ENCODE measurements at places on chromosomes 16 and 17.
A peak's percentile ranks its signal among the peaks of the same experiment; 100 is the strongest.

DNA sequence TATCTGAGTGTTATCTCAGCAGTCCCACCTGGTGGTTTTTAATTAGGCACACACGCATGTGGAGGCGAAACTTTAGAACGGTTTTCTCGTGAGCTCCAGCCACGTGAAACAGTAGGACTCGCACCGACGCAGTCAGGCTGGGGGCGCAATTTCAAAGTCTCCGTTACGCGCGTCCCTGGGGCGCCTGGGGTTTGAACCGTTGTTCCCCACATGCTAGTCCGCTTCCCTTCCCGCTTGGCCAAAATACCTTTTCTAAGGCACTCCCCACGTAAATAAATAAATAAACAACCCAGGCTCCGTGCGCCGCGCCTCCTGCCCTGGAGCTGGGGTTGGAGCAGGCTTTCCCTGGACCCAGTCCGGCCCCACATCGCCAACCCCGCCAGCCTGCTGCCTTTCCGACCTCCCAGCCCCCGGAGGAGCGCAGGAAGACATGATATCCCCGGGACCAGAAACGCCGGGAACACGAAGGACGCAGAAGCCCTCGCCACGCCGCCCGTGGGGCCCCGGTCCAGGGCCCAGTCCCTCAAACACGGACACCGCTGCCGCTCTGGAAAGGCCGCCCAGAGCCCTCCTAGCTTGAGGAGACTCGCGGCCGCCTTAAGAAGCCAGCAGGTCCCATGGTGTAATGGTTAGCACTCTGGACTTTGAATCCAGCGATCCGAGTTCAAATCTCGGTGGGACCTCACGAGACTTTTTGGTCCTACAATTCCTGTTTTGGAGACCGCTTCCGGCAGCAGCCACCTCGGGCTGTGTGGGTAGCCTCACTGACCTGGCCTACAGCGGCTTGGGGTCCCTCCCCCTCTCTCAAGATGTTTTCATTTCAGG is 18.2 kb downstream of the GNGT2 start:
- peak overlapping the region; percentile 83 for H3K4me3 ChIP-seq
- H3K4me1 ChIP-seq = no peaks in the 10 kb centered on the region
- peak overlapping the region; percentile 99 for H3K27ac ChIP-seq
- no peaks in the 10 kb centered on the region for H3K36me3 ChIP-seq
- H3K27me3 ChIP-seq = no peaks in the 10 kb centered on the region

GRCh38 chr17:17180741-17181525 is 25.2 kb downstream of the PLD6 start:
- H3K4me1 ChIP-seq = no peaks in the 10 kb centered on the region
- no peak overlapping the region for H3K27ac ChIP-seq
- H3K27me3 ChIP-seq = no peaks in the 10 kb centered on the region
- DNase-seq = no peak

DNA sequence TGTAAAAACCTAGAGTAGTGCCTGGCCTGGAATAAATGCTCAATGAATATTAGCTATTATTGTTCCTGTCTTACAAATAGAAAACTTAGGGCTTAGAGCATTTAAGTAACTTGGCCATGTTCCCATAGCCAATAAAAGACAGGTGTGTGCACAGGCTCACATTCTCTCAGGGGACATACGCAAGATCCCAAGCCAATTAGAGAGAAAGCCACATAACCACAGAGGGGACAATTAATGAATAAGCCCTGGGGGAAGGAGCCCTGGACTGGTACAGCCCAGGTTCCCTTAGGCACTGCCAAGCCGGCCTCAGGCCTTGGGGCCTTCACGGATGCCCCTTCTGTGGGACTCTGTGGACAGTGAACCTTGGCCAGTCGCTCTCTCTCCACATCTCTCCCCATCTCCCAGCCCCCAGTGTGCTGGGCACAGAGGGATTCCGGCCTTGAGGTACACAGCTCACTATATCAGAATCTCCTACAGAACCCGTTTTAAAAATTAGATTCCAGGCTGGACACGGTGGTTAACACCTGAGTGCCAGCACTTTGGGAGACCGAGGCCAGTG is 27.3 kb upstream of the ABCC12 start:
- no peak overlapping the region for H3K27ac ChIP-seq
- DNase-seq = no peak
- H3K36me3 ChIP-seq = no peaks in the 10 kb centered on the region
- no peak overlapping the region for H3K4me3 ChIP-seq
- no peaks in the 10 kb centered on the region for H3K27me3 ChIP-seq
- no peaks in the 10 kb centered on the region for H3K4me1 ChIP-seq

DNA sequence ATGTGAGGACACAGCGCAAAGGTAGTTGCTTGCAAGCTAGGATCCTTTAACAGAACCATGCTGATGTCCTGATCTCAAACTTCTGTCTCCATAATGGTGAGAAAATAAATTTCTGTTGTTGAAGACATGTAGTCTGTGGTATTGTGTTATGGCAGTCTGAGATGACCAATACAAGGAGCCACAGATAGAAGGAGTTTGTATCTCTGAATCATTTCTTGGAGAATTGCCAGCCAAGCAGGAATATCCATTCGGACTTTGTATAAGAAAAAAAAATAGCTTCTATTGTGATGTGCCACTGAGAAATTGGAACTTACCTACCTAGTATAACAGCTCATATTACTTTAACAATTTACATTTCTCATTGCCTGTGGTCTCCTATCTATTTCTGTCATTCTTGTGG is 447.6 kb upstream of the CA10 start:
- no peaks in the 10 kb centered on the region for H3K4me1 ChIP-seq
- H3K27ac ChIP-seq = no peak overlapping the region
- DNase-seq = no peak
- no peaks in the 10 kb centered on the region for H3K36me3 ChIP-seq

DNA sequence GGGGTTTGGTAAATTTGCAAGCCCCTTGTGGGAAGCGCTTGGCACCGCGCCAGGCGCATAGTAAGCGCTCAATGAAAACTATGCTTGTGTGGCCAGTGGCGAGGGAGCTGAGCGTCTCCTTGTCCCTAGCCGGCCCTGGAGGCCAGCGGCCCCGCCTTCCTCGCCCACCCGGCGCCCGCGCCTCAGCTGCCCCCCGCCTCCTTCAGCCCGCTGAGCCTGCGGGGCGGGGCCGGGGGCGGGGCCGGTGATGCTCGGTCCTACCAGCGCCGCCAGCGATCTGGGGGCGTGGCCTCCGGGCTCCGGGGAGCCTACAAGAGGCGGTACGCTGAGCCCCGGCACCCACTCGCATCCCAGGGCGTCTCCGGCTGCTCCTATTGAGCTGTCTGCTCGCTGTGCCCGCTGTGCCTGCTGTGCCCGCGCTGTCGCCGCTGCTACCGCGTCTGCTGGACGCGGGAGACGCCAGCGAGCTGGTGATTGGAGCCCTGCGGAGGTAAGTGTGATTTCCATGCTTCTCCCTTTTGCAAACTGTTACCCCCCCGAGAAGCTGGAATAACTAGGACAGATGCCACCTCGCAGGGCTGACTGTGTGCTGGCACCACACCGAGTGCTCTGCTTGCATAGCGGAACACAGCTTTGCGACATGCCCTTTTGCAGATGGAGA is at the start of gene CRISPLD2:
Gene CRISPLD2 (plus strand): TSS at position 342 of the 661 bp plus-strand sequence. CDS start 18,511 bp downstream, outside the sequence.
- peak; percentile 96 for DNase-seq
- peaks cover 9% of the 10 kb centered on the region for H3K4me1 ChIP-seq
- no peaks in the 10 kb centered on the region for H3K36me3 ChIP-seq
- H3K27me3 ChIP-seq = no peaks in the 10 kb centered on the region

DNA sequence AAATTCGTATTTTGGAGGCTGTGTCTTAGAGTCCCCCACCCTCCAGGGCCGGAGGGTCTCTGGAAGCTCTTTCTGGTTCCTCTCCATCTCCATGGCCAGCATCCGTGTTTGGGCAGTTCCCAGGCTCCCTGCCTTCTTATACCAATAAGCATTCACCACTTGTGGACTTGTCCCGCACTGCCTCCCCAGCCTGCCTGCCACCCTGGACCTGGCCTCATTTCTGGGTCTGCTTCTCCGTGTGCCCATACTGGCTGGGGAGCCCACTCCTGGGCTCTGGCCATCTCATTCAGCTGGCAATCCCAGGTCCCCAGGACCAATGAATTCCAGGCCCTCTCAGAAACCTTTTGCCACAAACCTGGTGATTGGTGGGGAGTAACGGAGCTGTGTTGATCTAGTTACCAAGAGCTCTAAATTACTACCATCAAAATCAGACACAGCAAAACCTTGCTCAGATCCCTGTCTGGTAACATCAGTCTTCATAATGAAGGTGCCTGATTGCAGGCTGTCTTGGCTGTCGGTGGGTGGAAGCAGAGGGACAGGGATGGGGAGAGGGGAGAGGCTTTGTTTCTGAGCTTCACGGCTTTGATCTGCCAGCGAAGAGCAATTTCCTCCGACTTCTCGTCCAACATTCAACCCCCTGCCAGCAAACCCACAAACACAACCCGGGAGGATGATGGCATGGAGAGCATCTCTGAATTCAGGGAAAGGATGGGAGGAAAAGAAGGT is 27.7 kb upstream of the CRHR1 start:
- no peaks in the 10 kb centered on the region for H3K36me3 ChIP-seq
- H3K4me3 ChIP-seq = no peak overlapping the region
- DNase-seq = no peak
- no peaks in the 10 kb centered on the region for H3K27me3 ChIP-seq
- H3K4me1 ChIP-seq = no peaks in the 10 kb centered on the region

DNA sequence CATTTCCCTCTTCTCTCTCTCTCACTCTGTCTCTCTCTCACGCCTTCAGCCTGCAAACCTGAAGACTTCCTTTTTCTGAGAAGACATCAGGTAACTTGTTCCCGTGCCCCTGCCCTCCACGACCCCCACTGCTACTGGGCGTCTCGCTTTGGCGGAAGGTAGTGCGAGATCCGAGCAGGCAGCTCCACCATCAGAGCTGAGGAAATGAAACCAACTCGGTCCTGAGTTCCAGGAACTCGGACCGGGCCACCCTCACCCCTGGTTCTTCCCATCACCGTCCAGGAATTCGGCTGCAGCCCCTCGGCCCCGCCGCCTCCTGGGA is 585 bp downstream of the MLKL start:
- H3K36me3 ChIP-seq = no peaks in the 10 kb centered on the region
- no peaks in the 10 kb centered on the region for H3K27me3 ChIP-seq
- H3K27ac ChIP-seq = peak overlapping the region; percentile 7
- DNase-seq = no peak
- no peaks in the 10 kb centered on the region for H3K4me1 ChIP-seq

- H3K4me3 ChIP-seq = no peak overlapping the region
- H3K27me3 ChIP-seq = no peaks in the 10 kb centered on the region
- no peak overlapping the region for H3K27ac ChIP-seq
- H3K4me1 ChIP-seq = no peaks in the 10 kb centered on the region
- DNase-seq = no peak
- no peaks in the 10 kb centered on the region for H3K36me3 ChIP-seq
These were observed 14.2 kb downstream of the NLRC3 start for GRCh38 chr16:3562914-3563480.
